Activated CD4-positive, alpha-beta T cell treated with anti-CD3 and anti-CD28 coated beads, Interleukin-2, amount 10 ng/mL, durations not matched to agents 7 days and 5 days (primary cell): ENCODE measurements at places on chromosomes 11 and 22. TPM values are rescaled to one million over a fixed set of nuclear protein-coding genes. Genes with fewer than 3 reads are reported as not detected.

HINFP gene
- total RNA-seq, result 47.6 TPM

DNA sequence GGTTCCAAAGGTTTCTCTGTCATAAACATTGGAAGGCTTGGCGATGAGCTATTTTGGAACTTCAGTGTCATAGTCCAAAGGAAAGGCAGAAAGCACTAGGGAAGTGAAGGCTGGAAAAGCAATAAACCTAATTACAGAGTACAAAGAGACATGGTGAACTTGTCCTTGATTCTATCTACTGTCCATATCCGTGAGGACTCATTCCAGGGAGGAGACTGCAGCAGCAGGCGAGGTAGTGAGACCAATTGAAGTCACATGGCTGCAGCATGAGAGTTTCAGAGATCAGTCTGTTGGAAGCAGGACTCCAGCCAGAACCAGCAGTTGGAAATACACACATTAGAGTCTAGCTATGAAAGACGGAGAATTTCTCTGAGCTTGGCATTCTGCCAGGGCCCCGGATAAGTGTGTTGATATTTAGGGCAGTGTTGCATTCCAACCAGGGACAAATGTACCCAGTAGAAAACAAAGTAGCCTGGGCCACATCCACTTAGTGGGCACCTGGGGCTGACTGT is 54.1 kb upstream of the ARHGAP42 start:
- H3K27ac ChIP-seq, result no peak overlapping the region
- no peaks in the 10 kb centered on the region for H3K27me3 ChIP-seq
- no peak for DNase-seq
- no peaks in the 10 kb centered on the region for H3K36me3 ChIP-seq

GRCh38 chr11:6319001-6319703 is 1.1 kb downstream of the CAVIN3 start:
- H3K27ac ChIP-seq, result peak overlapping the region; percentile 70
- peak overlapping the region; percentile 51 for H3K4me3 ChIP-seq
- no peaks in the 10 kb centered on the region for H3K36me3 ChIP-seq
- H3K4me1 ChIP-seq, result peaks cover 27% of the 10 kb centered on the region
- no peak for DNase-seq

DNA sequence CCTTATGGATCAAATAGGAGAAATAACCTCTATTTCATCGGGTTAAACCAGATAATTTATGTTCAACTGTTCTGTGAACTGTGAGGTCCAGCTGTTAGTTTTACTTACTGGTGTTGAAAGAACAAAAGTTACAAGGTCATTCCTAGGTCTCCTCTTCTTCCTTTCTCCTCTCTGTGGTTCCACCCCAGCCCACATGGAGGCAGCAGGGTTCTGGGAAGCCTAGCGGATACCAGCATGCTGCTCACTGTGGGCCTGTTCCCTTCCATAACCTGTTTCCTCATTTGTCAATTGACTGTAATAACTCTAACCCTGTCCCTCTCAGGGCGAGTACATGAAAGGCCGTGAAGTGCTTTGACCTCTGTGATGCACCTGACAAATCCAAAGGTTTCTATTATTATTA is 27.8 kb downstream of the RELT start:
- no peak overlapping the region for H3K27ac ChIP-seq
- H3K27me3 ChIP-seq, result no peaks in the 10 kb centered on the region
- no peak for DNase-seq
- H3K4me1 ChIP-seq, result peaks cover 1% of the 10 kb centered on the region
- no peak overlapping the region for H3K4me3 ChIP-seq

GRCh38 chr11:118086913-118087768 is at the start of gene SMIM35:
Gene SMIM35 (minus strand): TSS chr11:118086963. CDS start chr11:118086757, 206 bp downstream.
- peaks cover 4% of the 10 kb centered on the region for H3K36me3 ChIP-seq
- no peak within 1 kb of the TSS for H3K4me3 ChIP-seq
- peaks cover 4% of the 10 kb centered on the region for H3K27me3 ChIP-seq

DNA sequence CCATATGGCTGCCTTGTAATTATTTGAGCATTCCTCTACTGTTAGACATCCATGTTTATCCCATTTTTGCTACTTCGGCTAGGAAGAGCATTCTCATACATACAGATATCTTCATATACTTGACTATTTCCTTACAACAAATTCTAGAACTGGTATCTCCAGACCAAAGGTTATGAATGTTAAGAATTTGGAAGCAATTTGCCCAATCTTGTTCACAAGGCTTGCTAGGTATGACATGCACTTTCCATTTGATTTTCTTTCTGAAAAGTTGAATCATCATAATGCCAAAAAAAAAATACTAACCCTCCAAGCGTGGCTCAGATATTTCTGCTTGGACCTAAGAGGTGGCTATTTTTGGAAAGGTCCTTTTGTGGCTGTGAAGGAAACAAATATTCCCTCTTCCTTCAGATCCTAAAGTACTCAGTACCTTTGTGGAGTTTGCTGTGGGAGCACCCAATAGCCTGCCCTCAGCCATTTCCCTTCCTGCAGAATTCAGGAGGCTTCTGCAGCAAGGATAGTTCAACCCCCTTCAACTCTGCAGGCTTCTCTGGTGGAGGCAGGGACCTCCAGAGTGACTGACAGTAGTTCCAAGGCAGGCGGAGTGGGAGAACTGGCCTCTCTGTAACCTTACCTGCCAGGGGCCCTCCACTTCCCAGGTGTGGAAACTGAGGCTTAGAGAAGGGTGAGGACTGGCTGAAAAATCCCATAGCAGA is 22.0 kb upstream of the CPT1A start:
- peaks cover 5% of the 10 kb centered on the region for H3K27me3 ChIP-seq
- no peak for DNase-seq
- H3K4me3 ChIP-seq, result no peak overlapping the region
- no peak overlapping the region for H3K27ac ChIP-seq
- no peaks in the 10 kb centered on the region for H3K36me3 ChIP-seq

DNA sequence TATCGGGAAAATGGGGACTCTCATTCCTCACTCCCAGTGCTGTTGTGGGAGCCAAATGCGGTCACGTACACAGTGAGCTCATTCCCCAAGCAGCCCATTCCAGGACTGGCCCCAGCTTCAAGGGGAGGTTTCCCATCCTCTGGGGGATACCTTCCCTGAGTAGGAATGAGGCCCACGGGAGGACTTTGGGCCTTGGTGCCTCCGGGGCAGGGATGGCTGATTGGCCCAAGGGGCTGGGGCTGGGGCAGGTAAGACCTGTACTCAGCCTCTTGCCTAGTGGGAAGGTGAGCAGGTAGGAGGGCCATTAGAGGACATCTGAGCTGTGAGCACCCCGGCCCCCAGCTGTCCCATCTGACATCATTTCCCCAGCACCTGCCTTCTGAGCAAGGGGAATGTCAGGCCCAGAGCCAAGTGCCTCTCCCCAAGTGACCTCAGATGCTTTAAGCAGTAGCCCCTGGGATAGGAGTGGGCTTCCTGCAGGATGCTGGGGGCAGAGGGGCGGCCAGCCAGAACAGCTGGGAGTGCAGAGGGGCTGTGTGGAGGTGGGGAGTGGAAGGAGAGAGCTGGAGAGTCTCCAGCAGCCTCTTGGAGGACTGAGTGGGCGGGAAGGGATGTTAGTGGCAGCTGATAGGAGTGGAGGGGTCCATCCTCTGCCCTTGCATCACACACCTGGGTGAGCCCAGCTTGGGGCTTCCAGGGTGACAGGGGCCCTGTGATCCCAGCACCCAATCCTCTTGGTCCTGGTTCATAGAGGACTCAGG is 58.4 kb downstream of the CD82 start:
- peak overlapping the region; percentile 43 for H3K27ac ChIP-seq
- H3K4me1 ChIP-seq, result peaks cover 18% of the 10 kb centered on the region
- DNase-seq, result peak; percentile 5
- no peaks in the 10 kb centered on the region for H3K27me3 ChIP-seq
- no peak overlapping the region for H3K4me3 ChIP-seq
- H3K36me3 ChIP-seq, result peaks cover 6% of the 10 kb centered on the region

- peaks cover 19% of the 10 kb centered on the region for H3K36me3 ChIP-seq
- H3K4me1 ChIP-seq, result peaks cover 46% of the 10 kb centered on the region
- no peaks in the 10 kb centered on the region for H3K27me3 ChIP-seq
- no peak for DNase-seq
Measured at GRCh38 chr11:123483058-123483457, 53.0 kb downstream of the GRAMD1B start.

DNA sequence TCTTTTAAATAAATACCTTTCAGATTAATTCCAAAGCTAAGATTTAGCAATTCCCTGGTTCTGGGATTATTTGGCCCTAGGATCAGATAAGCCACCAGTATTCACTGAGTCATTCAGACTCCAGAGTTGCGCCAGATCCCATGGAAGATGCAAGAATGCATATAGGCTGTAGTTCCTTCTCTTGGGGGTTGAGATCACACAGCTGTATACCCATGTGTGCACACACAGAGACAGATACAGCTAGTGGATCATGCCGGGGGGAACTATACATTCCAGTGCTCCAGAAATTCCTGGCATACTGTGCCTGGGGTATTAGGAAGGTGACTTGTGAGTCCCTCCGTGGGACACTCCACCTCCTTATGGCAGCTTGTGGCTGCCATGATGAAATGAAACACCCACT is 75.4 kb downstream of the ZBTB16 start:
- no peak overlapping the region for H3K27ac ChIP-seq
- no peak overlapping the region for H3K4me3 ChIP-seq
- peaks cover 38% of the 10 kb centered on the region for H3K4me1 ChIP-seq
- H3K36me3 ChIP-seq, result no peaks in the 10 kb centered on the region
- H3K27me3 ChIP-seq, result no peaks in the 10 kb centered on the region

MRGPRX3 gene
- not detected for total RNA-seq

TRIM49 gene
- total RNA-seq, result not detected

DNA sequence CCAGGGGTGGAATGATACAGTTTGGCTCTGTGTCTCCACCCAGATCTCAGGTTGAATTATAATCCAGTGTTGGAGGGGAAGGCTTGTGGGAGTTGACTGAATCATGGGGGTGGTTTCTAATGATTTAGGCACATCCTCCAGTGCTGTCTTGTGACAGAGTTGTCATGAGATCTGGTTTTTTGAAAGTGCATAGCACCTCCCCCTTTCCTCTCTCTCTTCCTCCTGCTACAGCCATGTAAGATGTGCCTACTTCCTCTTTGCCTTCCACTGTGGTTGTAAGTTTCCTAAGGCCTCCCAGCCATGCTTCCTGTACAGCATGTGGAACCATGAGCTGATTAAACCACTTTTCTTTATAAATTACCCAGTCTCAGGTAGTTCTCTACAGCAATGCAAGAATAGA is 45.1 kb downstream of the THAP12 start:
- H3K4me1 ChIP-seq, result peaks cover 8% of the 10 kb centered on the region
- no peaks in the 10 kb centered on the region for H3K27me3 ChIP-seq
- H3K36me3 ChIP-seq, result peaks cover 2% of the 10 kb centered on the region
- DNase-seq, result no peak

DNA sequence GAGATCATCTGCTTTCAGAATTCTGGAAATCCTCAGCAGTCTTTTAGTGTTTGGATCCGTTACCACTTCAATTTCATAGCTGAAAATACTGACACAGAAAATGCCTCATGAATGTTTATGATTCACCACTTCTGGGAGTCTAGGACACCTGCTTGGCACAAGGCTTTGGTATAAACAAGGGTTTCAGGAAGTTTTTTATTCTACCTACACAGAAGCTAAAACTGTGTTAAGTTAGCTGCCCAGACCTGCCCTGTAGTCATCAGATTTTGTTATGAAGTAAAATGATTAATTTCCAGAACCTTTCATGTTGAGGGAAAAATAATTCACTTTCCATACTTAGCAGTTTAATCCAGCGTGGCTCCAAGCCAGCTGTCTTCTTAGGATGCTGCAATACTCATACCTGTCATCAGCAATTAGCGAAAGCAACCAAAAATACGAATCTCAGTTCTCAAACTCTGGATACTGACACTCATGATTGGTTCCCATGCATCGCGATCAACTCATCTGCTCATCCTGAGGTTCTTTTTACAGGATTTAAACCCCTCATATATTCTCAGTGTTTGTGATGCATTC is 458.5 kb upstream of the CCDC90B start:
- DNase-seq, result no peak
- no peaks in the 10 kb centered on the region for H3K4me1 ChIP-seq
- H3K36me3 ChIP-seq, result no peaks in the 10 kb centered on the region
- H3K27me3 ChIP-seq, result peaks cover 3% of the 10 kb centered on the region
- H3K4me3 ChIP-seq, result no peak overlapping the region

- H3K27me3 ChIP-seq, result no peaks in the 10 kb centered on the region
- no peaks in the 10 kb centered on the region for H3K4me1 ChIP-seq
- no peak overlapping the region for H3K27ac ChIP-seq
- H3K4me3 ChIP-seq, result no peak overlapping the region
Measured at GRCh38 chr22:47290706-47291430, 528.4 kb downstream of the TBC1D22A start.

RAC2 gene
- total RNA-seq, result 1,015 TPM

GRCh38 chr11:78791254-78791653 is 216.6 kb upstream of the NARS2 start:
- H3K36me3 ChIP-seq, result no peaks in the 10 kb centered on the region
- H3K27me3 ChIP-seq, result peaks cover 3% of the 10 kb centered on the region
- no peak overlapping the region for H3K4me3 ChIP-seq
- DNase-seq, result no peak
- no peaks in the 10 kb centered on the region for H3K4me1 ChIP-seq
- no peak overlapping the region for H3K27ac ChIP-seq

DNA sequence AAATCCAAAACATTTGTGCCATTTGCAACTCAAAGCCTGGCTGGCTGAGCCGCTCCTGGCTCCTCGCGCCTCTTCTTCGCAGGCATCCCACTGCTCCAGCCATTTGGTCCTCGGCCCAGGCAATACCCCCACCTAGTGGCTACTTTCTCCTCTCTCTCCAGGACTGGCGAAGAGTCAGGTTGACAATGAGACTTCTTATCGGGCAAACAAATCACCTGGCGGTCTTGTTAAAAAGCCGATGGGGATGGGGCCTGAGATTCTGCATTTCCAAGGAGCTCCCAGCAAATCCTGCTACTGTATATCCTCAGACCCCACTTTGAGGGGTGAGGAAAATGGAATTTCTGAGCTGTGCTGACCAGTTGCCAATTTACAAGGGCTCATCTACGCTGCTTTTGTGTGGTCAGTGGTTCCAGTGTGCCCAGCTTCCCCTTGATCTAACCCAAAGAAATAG is 89.0 kb downstream of the ISX start:
- DNase-seq, result peak; percentile 28
- peaks cover 10% of the 10 kb centered on the region for H3K27me3 ChIP-seq
- no peaks in the 10 kb centered on the region for H3K36me3 ChIP-seq
- no peak overlapping the region for H3K27ac ChIP-seq
- H3K4me1 ChIP-seq, result no peaks in the 10 kb centered on the region
- no peak overlapping the region for H3K4me3 ChIP-seq

GRCh38 chr11:7968686-7969085 is 3.4 kb upstream of the NLRP10 start:
- no peaks in the 10 kb centered on the region for H3K36me3 ChIP-seq
- H3K4me1 ChIP-seq, result no peaks in the 10 kb centered on the region
- no peak overlapping the region for H3K27ac ChIP-seq
- DNase-seq, result no peak
- H3K4me3 ChIP-seq, result no peak overlapping the region

DNA sequence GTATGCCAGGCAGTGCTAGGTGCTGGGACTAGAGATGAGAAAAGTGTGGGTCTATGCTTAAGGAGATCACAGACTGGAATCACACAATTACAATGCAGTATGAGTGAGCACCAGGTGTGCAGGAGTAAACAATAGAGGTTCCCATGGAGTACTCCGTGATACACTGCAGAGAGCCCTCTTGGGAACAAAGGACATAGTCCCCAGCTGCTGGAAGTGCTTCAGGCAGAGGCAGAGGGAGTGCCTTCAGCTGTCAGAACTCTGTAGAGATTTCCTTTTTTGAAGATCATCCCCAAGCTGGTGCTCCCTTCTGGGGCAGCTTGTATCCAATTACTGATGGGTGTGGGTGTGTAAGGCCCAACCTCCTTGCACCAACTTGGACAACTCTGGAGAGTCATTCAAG is 143.5 kb upstream of the PLET1 start:
- DNase-seq, result no peak
- H3K27ac ChIP-seq, result no peak overlapping the region
- no peaks in the 10 kb centered on the region for H3K4me1 ChIP-seq

- no peak overlapping the region for H3K4me3 ChIP-seq
- DNase-seq, result no peak
- H3K36me3 ChIP-seq, result no peaks in the 10 kb centered on the region
Measured at GRCh38 chr11:45100339-45100738, 46.1 kb upstream of the PRDM11 start.
